Activated CD4-positive, alpha-beta T cell treated with anti-CD3 and anti-CD28 coated beads, Interleukin-2, amount 10 ng/mL, durations not matched to agents 7 days and 5 days (primary cell): ENCODE measurements at places on chromosomes 1 and 21. TPM values are rescaled to one million over a fixed set of nuclear protein-coding genes. Genes with fewer than 3 reads are reported as not detected.

ICOSLG gene
- total RNA-seq, result 5.5 TPM

FHL3 gene
- total RNA-seq, result 9.8 TPM

S100A10 gene
- 561 TPM for total RNA-seq

CD48 gene
- total RNA-seq, result 309 TPM

CITED4 gene
- 6.8 TPM for total RNA-seq

RYR2 gene
- not detected for total RNA-seq

B3GALT5 gene
- not detected for total RNA-seq

PIP5K1A gene
- total RNA-seq, result 63.4 TPM

AGT gene
- not detected for total RNA-seq

KRTAP24-1 gene
- total RNA-seq, result not detected

SZRD1 gene
- total RNA-seq, result 177 TPM

XPR1 gene
- 20.5 TPM for total RNA-seq

OR2T35 gene
- not detected for total RNA-seq

OLFML3 gene
- 0.94 TPM for total RNA-seq

BGLAP gene
- total RNA-seq, result 3.0 TPM

TRAF5 gene
- total RNA-seq, result 64.5 TPM

COL9A2 gene
- 1.2 TPM for total RNA-seq

TCHH gene
- 0.05 TPM for total RNA-seq

DNASE2B gene
- not detected for total RNA-seq

TMEM52 gene
- not detected for total RNA-seq
